Mucosa of descending colon (tissue), 3 donors: ENCODE measurements at places on chromosomes 6 and 20. TPM values are rescaled to one million over a fixed set of nuclear protein-coding genes. Genes with fewer than 3 reads are reported as not detected.

SCUBE3 gene
- 0.26 TPM for total RNA-seq

PARD6B gene
- 29.2 TPM for total RNA-seq

OXT gene
- total RNA-seq, result 0.66 TPM

HLA-DRB1 gene
- total RNA-seq, result 169 TPM

MAFB gene
- 17.9 TPM for total RNA-seq

FOXO3 gene
- 60.1 TPM for total RNA-seq

CST4 gene
- total RNA-seq, result not detected

PRND gene
- 0.27 TPM for total RNA-seq

LRFN2 gene
- 0.29 TPM for total RNA-seq

ERVFRD-1 gene
- total RNA-seq, result 0.19 TPM

KCNK5 gene
- total RNA-seq, result 33.6 TPM

FAM184A gene
- total RNA-seq, result 3.4 TPM

LRRN4 gene
- not detected for total RNA-seq

COL9A3 gene
- 2.3 TPM for total RNA-seq

C4A gene
- total RNA-seq, result 10.2 TPM

TUBB2B gene
- 3.6 TPM for total RNA-seq

PXMP4 gene
- total RNA-seq, result 14.5 TPM

NKX2-2 gene
- 0.22 TPM for total RNA-seq

HS3ST5 gene
- 0.12 TPM for total RNA-seq

PDE10A gene
- total RNA-seq, result 18.0 TPM

DNA sequence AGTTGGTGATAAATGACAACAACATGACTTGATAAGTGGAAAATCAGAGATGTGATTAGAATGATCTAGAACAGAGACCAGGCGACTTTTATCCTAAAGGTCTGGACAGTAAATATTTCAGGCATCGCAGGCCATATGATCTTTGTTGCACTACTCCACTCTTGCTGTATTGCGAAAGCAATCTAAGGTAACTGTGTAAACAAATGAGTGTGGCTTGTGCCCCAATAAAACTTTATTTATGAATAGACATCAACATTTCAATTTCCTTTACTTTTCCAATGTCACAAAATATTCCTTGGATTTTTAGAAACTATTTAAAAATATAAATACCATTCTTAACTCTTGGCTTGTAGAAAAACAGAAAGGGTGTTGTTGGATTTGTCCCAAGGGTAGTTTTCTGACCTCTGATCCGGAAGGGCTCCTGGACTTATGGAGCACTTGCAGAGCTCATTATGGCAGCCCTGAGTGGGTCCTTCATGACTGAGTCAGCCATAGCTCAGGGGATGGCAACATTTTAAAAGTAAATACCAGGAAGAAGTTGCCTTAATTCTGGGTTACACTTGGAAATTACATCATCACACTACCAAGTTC, 34.5 kb downstream of the IL20RA start:
- no peak for DNase-seq

DNA sequence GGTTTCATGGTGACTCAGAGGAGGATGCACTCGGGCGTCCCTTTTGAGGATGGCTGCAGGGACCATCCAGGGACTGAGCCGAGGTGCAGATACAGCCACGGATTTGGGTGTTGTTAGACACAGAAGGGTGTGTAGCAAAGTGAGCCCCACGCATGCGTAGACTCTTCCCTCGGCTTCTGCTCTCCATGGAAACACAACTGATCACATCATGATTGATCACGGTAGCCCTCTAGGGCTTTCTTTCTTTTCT, 606 bp upstream of the ULBP1 start:
- DNase-seq, result no peak

GRCh38 chr20:19812696-19813095, 54.6 kb downstream of the RIN2 start:
- DNase-seq, result no peak

- no peak for DNase-seq
Observed at GRCh38 chr20:12957968-12958367, 50.8 kb upstream of the SPTLC3 start.

GRCh38 chr20:17500826-17501225, 30.4 kb downstream of the BFSP1 start:
- no peak for DNase-seq

GRCh38 chr6:108222504-108222903, 38.3 kb downstream of the SNX3 start:
- no peak for DNase-seq

GRCh38 chr20:40768105-40768504, 79.1 kb upstream of the MAFB start:
- DNase-seq, result no peak

DNA sequence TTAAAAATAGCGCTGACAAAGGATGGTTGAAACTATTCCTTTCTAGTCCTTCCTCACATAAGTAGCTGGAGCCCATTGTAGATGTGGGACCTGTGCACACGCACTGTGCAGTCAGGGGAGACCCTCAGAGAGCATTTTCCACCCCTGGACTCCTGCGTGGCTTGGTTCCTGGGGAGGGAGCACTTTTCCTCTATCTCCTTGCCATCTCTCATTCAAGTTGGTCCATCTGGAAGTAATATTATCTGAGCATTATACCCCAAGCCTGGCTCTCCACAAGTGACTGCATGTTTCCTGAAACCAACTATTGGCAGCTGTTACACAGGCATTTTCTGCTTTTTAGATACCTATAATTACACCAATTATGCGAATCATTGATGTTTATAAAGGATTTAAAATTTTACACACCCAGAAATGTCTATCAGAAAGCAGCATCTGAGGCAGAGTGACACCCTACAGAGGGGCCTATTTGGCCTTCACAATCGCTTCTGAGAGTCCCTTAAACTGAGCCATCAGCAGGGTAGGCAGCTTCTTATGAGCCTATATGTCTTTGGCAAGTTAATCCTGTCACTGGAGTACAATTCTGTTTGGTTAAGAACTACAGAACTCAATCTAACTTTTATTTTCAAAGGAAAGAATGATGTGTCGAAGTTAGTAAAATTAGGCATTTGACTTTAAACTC, 18.7 kb downstream of the SOX4 start:
- DNase-seq, result no peak

- no peak for DNase-seq
Observed at GRCh38 chr6:81215092-81215432, 537.4 kb downstream of the TENT5A start.

GRCh38 chr6:27861276-27861840, 50.8 kb downstream of the OR2B2 start:
- no peak for DNase-seq

DNA sequence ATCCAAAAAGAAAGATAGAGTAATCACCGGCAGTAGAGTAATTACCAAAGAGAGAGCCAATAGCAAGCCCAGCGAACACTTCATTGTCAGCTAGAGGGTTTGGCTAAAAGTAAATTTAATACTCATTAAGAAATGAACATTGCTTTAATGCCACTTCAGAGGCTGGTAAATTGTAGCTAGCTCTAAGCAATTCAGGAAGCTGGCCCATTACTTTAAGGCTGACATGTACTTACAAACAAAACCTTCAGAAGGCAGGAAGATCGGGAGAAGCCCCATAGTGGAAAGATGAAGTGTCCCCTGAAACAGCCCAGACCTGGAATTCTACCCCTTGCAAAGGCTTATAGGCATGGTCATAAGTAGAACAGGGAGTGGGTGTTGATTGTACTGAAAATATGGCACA, 396.6 kb upstream of the ID4 start:
- no peak for DNase-seq

GRCh38 chr6:6920114-6920986, 187.4 kb upstream of the RREB1 start:
- no peak for DNase-seq

GRCh38 chr6:8743170-8743745, 307.9 kb upstream of the SLC35B3 start:
- no peak for DNase-seq

DNA sequence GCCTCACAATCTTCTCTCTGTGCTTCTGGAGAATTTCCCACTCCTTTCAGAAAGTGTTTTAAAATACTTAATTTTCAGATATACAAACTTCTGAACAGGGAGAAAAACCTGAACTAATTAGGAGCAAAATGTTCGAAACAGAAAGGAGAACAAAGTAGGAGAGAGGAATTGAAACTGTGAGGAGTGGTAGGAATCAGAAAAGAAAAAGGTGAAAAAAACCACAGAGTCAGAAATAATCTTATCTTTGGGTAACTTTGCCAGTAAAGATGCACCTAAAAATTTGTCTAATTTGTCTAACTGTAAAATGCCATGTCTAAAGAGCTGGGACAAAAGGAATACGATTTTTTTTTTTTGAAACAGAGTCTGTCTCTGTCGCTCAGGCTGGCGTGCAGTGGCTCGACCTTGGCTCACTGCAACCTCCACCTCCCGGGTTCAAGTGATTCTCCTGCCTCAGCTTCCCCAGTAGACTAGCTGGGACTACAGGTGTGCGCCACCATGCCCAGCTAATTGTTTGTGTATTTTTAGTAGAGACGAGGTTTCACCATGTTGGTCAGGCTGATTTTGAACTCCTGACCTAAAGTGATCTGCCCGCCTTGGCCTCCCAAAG, 4.7 kb upstream of the RIPOR2 start:
- DNase-seq, result no peak

DNA sequence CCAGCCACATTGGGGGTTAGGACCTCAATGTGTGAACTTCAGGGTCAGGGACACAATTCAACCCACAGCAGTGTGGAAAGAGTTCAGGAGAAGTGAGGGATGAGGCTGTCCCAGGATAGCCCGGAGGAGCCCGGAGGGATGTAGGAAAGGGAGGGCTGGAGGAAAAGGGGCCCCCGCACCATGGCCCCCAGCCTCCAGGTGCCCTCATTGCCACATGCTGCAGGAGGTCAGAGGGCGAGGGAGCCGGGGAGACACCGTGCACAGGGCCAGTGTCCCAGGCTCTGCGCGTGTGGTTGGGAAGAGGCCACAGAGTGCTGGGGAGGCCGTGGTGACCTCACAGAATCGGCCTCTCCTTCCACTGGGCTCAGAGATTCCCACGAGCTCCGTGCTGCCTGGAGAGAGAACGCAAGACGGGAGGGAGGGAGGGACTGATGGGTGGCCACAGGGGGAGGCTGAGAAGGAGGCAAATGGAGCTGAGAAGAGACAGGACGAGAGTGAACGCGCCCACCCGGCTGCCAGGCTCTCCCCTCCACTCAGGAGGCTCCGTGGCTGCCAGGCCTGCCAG, 215.1 kb downstream of the DLL1 start:
- peak; percentile 41 for DNase-seq

DNA sequence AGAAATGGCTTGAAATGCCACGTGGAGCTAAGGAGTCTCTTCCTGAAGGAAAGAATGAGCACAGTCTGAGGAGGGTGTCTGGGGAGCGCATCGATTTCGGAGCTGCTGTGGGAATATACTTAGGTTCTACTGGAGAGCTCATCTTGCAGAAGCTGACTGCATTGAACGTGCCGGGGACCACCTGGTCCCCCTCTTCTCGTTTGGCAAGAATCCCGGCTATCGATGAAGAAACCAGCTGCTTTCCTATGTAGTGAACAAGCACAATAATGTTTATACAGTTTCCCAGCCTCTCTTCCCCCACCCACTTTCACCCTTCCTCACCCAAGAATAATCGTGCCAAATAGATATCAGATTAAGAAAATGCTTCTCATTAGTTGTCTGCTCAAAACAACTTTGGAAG, 242.5 kb downstream of the PACRG start:
- DNase-seq, result no peak

DNA sequence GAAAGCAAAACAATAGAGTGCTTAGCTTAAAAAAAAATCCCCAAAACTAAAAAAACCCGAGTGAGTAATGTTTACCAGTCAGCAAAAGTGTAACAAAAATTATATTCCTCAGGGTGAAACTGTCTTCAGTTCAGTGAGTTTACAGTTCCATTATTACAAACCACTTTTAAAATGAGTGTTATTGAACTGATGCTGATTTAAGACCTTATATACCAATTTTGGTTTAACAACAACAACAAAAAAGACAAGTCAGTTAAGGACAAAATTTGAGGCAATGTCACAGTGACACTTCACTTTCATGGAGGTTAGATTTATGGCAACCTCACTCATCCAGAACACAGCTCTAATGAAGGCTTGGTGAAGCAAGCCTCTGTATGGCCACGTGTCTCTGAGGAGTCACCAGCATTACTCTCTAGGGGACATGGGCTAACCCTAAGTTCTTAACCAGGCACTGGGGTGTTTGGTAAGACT, 630.8 kb downstream of the PHF3 start:
- no peak for DNase-seq

GRCh38 chr6:45426251-45426650, 48.5 kb upstream of the SUPT3H start:
- no peak for DNase-seq

GRCh38 chr6:100126790-100127484, 132.9 kb upstream of the MCHR2 start:
- DNase-seq, result no peak

DNA sequence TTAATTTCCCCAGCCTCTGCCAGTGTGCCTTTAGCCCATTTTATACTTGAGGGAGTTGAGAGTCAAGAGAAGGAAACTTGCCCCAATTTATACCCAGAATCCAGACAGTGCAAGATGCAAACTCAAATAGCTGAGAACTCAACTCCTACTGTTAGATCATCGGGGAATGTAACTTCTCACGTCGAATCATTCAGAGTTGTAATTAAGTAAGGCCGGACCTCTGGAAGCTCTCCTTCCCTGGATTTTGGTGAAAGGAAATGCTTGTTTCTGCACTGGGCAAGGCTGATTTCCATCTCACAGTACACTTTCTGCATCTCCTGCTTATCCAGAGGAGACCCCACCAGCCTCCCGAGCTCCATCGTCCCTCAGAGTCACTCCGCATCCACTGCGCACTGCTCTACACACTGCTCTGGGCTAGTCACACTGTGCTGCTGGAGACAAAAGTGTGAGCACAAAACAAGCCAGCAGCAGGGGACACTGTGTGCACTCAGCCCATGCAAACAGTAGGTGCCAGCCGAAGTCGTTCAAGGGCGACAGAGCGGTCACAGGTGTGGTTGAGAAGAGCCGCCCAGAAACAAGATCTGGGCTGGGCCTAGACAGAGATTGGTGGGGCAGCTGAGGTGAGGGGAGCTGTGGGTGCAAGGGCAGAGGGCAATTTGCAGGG, 150.4 kb upstream of the QKI start:
- DNase-seq, result no peak

DNA sequence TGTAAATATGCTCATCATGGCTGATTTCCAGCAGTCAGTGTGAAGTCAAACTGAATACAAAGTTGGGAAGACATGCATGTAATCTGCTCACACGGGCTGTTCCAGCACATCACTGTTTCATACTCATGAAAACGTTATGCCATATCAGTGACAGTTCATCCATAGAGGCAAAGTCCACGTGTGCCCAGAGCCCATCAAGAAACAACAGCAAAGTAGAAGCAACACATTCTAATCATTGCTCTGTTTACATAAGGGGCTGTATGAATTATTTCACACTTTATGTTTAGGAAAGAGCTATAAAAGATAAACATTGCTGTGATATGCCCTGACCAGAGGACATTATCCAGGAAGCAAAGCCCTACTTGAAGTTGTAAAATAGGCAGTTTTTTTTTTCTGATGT, 157.0 kb upstream of the ENPP5 start:
- DNase-seq, result no peak

DNA sequence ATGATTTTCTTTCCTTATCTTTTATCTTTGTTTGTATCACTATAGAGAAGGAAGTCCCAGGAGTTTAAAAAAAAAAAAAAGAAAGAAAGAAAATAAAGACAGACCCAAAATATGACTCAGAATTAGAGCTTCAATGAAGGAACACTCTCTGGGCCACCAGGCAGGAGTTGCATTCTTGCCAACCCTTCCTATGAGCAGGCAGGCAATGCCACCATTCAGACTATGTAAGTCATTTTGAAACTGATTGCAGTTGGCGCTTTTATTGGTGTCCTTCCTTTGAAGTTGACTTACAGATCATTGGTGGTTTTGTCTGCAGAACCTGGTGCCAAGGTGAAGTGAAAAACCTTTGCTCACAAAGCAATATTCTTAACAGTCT, 50.3 kb downstream of the MYB start:
- peak; percentile 69 for DNase-seq

- no peak for DNase-seq
Observed at GRCh38 chr20:3021327-3021726, 22.1 kb upstream of the GNRH2 start.
